ENCODE measurements at places on chromosomes 16 and 17.

DNA sequence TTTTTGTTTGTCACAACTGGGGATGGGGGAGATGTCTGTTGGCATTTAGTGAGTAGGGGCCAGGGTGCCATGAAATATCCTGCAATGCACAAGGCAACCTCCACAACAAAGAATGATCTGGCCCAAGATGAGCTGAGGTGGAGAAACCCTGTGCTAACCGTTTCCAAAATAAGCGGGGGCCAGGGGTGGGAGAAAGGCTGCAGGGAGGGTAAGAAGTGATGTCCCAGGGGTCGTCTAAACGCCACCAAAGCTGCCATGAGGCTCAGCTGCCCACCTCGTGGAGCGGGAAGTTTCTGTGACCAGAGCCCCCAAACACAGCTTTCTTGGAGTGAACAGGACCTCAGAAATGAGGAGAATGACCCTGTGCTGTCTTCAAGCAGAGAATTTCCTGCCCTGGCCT, 76.5 kb upstream of the CDH5 start:
- peak; percentile 79 for DNase-seq

GRCh38 chr16:70250748-70251628, 752 bp downstream of the EXOSC6 start:
- no peak for DNase-seq

DNA sequence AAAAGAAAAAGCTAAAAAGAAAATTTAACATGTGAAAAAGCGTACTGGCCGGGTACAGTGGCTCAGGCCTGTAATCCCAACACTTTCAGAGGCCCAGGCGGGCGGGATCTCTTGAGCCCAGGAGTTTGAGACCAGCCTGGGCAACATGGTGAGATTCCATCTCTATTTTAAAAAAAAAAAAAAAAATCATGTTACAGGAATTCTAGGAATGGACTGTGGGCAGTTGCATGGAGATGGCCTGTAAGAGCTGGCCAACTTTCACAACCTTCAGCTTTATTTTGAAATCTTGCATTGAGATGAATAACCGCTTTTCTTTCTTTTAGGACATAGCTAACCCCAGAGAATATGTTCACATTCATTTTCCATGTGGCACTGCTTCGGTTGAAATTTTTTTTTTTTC, 8.2 kb upstream of the CIAO3 start:
- no peak for DNase-seq

DNA sequence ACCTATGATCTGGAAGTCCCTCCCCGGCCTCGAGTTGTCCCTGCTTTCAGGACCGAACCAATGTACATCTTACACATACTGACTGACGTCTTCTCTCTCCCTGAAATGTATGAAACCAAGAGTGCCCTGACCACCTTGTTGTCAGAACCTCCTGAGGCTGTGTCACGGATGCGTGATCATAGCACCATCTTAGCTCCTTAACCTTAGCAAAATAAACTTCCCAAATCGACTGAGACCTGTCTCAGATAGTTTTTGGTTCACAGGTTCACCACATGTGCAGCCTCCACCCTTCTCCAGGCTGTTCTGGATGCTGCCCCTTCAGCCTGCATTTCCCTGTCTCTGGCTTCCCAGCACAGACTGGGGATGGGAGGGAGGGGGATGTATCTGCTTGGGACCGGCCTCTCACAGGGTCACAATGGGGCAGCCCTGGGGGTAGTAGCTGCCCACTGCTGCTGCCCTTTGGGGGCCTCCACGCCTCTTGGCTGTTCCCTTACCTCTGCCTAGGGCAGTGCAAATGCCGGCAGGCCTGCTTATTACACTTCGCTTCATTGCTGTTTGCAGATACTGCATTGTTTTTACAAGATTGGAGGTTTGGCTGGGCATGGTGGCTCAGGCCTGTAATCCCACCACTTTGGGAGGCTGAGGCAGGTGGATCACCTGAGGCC, 69.8 kb downstream of the NT5M start:
- DNase-seq: no peak

GRCh38 chr17:82334204-82334621, 647 bp upstream of the SECTM1 start:
- DNase-seq: no peak

GRCh38 chr17:79131701-79132100, 57.1 kb downstream of the ENGASE start:
- DNase-seq: no peak

- DNase-seq: no peak
Measured at GRCh38 chr16:24013864-24014645, 178.3 kb downstream of the PRKCB start.

DNA sequence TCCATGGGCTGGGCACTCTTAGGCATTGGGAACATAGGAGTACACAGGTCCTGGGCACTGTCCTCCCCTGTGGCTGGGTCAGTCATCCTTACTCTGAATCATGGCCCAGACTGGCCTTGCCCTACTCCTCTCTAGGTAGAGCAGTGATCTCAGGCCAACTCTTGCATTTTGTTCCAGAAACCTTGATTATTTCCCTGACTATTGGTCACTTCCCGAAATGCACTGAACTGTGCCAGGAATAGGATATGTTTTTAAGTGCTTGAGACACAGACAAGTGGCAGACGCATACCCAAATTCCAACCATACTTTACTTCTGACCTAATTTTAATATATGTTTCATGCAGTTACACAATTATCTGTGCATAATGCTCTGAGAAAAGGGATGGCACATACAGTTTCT, 10.3 kb downstream of the KRABD2 start:
- no peak for DNase-seq

DNA sequence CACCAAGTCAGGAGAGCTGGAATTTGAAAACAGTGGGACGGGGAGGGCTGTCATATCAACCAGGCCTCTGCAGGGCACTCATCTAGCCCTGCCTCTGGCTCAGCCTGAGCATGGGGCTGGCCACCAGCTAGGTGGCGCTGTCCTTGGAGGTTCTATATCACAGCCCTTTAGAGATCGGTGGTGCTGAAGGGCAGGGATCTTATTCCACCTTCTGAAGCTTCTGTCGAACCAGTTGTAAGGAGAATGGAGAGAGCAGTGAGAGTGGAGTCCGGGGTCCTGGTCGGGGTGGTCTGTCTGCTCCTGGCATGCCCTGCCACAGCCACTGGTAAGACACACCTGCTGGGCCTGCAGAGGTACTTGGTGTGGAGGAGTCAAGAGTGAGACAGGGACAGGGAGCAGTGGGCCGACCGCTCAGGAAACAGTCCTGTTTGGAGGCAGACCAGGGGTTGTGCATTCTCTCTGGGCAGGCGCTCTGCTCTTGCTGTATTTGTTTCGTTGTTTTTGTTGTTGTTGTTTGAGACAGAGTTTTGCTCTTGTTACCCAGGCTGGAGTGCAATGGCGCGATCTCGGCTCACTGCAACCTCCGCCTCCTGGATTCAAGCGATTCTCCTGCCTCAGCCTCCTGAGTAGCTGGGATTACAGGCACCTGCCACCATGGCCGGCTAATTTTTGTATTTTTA, at the start of gene CES3:
Gene CES3 (plus strand): TSS at position 202 of the 680 bp plus-strand sequence. CDS start 42 bp downstream, at position 244.
- no peak for DNase-seq

- no peak for DNase-seq
Measured at GRCh38 chr16:24309258-24310142, 53.4 kb downstream of the CACNG3 start.

DNA sequence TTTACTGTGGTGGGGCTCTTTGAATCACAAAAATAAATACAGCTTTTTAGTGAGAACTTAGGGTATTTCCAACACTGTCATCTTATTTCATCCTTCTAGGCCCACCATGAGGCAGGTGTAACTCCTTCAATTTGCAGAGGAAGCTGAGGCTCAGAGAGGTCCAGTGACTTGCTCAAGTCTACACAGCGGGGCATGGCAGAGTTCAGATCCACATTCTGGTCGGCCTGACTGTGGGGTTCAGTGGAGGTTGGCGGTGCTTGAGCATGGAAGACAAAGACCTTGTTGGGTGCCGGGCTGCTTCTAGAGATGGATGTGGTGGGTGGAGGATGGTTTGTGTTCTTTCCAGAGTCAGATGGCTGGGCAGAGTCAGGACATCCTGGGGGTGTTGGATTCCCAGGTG, 39.8 kb downstream of the PLCG2 start:
- no peak for DNase-seq

DNA sequence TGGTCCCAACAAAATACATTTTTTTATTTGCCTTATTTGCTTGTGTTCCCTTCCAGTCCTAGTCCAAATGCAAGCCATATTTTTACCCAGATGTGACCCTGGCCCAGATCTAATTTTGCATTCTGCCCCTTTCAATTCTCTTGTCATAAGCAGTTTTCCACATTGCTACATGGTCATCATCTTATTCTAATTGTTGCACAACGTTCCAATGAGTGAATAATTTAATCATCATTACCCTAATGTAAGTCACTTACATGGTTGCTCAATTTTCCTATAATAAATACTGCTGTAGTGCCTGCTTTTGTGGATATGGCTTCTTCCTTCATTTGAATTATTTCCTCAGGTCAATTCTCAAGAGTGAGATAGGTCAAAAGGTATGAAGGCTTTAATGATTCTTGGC, 12.8 kb downstream of the RSAD1 start:
- no peak for DNase-seq

DNA sequence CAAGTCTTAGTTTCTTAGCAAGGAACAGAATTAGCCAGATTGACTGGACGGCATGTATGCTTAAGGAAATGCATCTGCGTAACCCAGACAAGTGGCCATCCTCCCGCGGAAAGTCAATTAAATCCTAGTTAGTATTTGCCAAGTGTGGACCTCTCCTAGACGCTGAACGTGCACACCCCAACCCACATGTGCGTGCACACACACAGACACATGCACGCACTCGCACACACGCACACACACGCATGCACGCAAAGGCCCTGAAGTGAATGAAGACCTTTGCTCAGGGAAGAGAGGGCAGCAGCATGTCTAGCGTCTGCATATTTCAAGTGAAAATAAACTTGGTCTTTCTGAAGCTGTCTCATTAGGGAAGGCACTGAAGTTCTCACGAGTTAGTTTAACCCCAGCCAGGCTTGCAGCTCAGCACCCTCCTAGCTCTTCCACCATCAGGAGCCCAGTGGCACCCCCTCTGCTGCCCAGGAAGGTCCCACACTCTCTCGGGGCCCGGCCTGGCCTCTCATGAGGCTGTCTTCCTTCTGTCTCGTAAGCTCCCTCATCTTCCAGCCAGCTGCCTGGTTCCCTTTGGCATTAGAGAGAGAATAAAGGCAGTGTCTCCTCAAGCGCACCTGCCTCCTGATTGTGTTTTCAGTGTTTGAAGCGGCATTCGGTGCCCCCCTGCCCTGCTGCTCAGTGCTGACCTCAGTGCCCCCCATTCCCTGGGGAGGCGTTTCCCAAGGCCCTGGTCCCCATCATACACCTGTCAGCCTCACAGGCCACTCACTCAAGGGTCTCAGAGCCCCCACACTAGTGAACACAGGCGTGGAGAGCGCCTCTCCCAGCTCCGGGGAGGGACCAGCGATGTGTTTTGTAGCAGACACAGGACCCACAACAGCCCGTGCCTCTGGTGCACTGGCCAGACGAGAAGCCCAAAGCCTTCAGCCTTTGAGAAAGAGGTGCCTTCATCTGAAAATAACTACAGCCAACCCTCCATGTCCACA, 52.2 kb upstream of the CHMP6 start:
- no peak for DNase-seq

GRCh38 chr17:3715296-3715695, 8.4 kb upstream of the HASPIN start:
- DNase-seq: no peak

DNA sequence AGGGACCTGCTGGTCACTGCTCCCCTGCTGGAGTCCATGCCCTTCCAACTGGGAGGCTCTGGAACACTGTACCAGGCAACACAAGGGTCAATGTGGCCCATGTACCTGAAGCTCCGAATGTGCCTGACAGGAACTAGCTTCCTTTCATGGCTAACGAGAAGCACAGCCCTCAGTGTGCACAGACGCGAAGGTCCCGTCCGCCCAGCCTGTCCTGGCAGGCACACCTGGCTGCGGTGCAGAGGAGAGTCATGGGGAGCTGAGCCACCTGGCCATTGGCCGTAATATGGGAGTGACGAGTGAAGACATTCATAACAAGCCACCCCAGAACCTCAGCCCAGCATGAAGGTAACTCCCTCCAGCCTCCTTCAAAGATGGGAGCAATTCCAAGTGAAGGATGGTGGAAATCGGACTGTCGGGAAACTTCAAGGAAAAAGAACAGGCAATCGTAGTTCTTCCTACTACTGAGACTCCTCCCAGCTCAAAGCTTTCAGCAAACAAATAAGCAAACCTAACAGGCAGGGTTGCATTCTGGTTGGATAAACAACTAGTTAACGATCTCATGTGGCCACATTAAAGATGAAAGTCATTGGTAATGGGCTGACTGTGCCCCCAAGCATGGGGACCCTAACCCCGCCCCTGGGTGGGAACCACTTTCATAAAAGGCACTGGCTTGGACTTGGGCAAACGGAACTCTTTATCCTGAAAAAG, 13.2 kb downstream of the TMEM11 start:
- no peak for DNase-seq

- DNase-seq: no peak
Measured at GRCh38 chr16:2949705-2950352, 14.2 kb upstream of the KREMEN2 start.

DNA sequence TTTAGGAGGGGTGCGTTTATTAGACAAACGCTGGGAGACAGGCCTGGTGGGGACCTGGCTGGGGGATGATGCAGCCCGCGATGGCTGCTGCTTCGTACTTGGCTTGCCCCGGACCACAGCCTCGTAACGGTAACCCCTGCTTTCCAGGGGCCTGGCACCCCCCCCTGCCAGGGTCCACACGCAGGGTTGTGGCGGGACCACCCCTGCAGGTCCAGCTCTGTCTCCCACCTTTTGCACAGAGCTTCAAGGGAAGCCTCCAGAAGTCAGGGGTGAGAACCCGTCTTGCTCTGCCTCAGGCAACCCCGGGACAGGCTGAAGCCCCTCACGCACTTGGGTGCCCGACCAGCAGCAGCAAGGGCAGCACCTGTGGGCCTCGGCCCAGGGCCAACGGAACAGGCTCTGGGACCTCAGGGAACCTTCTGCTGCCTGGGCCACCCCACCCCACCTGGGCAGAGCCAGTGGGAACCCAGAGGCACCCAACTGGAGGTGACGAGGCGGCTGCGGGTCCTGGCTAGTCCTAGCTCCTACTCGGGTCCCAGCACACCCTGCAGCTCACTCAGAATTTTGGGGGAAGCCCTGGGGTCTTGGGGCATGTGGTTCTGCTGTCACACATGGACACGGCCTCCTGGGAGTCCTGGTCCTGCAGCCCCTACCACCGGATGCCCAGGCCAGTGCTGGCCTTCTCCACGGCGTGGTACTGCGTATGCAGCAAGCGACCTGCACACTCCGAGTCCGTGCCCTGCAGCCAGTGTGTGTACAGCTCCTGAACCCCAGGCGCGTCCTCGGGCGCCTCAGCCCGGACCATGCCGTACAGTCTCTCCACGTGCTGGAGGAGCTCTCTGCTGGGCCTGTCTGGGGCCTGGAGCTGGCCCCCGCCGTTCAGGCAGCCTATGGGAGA, 3.1 kb downstream of the HAGHL start:
- no peak for DNase-seq

GRCh38 chr16:80804526-80805383, at the start of gene CDYL2:
Gene CDYL2 (minus strand): TSS chr16:80804598. CDS start chr16:80804173, 425 bp downstream.
- DNase-seq: no peak

DNA sequence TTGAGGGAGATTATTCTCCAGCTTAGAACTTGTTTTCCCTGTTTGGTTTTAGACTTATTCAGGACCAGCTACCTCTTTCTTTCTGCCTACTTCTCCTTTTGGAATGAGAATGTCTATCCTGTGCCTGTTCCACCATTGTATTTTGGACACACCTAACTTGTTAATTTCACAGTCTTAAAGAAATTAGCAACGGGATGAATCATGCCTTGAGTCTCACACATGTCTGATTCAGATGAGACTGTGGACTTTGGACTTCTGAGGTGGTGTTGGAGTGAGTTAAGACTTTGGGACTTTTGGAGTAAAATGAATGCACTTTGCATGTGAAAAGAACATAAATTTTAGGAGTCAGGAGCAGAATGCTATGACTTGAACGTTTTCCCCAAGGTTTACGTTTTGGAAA, 581.4 kb downstream of the CDH11 start:
- no peak for DNase-seq
